ENCODE measurements at places on chromosomes 7 and 10.

- no peak for DNase-seq
Measured at GRCh38 chr7:99244939-99245338, 27.7 kb upstream of the MYH16 start.

DNA sequence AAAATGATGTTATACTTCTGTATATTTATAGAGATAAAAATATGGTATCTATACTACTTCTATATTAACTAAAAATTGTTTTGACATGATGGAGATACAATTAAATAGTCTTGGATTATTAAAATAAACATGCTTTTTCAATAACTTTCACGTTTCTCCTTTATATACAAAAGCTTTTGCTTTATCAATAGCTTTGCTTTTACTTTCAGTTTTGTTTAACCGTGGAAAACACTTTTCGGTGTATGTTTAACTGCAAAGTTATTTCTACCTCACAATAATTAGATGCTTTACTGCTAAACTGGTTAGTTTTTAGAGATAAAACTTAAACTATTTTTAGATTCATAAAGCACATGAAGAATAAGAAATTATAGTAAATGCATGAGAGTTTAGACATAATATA, 432.1 kb upstream of the PCDH15 start:
- DNase-seq = no peak

- DNase-seq = no peak
Measured at GRCh38 chr7:44735403-44736165, 13.1 kb upstream of the ZMIZ2 start.

GRCh38 chr10:105149371-105149891, 508.3 kb downstream of the SORCS3 start:
- no peak for DNase-seq

- no peak for DNase-seq
Measured at GRCh38 chr10:50794490-50794889, 54.8 kb downstream of the ASAH2B start.

DNA sequence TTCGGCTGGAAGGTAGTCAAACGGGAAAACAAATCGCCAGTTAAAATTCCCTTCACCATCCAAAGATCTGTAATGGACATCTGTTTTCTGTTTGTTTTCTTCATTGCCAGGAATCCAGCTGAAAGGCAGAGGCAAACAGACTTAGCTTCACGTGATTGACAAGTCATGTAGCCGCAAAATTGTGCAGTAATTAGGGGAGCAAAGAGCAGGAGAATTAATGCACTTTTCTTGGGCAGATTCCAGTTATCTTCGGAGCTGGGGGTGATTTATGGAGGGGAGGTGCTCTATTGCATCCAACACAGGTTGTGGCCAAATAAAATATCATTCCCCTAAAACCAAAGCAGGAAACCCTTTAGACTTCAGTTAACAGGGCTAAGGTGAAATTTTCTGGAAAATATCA, 162.2 kb downstream of the MYOF start:
- no peak for DNase-seq

DNA sequence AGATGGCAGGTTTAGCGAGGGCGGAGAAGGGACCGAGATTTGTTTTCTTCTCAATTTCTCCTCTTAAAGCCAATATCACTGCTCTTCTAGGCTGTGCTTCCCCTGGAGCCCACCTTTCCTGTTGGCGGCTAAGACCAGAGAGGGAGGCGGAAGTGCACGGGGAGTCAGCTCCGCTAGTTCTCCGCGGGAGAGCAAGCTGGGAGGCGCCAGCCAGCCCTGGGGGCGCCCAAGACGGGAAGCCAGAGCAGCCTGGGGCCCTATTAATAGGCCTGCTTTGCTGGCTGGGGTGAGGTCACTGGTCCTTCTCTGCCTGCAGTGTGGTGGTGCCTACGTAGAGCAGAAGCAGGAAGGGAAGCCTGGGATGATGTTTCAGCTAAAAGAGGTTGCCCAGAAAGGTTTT, 61.6 kb downstream of the LSM5 start:
- no peak for DNase-seq

GRCh38 chr10:71854031-71854430, 3.0 kb upstream of the PSAP start:
- DNase-seq = no peak

DNA sequence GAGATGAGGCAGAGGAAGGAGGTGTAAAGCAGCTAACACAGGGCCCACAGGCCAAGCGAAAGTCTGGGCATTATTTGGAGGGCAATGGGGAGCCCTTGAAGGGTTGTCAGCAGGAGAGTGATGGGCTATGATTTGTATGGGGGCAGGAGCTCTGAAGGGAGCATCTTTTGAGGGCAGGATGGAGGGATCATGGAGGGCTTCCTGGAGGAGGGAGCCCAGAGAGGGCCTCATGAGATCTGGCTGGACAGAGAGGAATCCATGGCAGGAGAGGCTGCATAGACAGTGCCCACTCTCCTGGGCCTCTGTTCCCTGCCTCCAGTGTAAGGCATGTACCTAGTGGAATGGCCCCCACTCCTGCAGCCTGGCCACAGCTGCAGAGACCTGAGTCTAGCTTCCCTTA, 136.6 kb upstream of the PPIF start:
- DNase-seq = no peak
